ENCODE measurements at places on chromosomes 7 and 10.

DNA sequence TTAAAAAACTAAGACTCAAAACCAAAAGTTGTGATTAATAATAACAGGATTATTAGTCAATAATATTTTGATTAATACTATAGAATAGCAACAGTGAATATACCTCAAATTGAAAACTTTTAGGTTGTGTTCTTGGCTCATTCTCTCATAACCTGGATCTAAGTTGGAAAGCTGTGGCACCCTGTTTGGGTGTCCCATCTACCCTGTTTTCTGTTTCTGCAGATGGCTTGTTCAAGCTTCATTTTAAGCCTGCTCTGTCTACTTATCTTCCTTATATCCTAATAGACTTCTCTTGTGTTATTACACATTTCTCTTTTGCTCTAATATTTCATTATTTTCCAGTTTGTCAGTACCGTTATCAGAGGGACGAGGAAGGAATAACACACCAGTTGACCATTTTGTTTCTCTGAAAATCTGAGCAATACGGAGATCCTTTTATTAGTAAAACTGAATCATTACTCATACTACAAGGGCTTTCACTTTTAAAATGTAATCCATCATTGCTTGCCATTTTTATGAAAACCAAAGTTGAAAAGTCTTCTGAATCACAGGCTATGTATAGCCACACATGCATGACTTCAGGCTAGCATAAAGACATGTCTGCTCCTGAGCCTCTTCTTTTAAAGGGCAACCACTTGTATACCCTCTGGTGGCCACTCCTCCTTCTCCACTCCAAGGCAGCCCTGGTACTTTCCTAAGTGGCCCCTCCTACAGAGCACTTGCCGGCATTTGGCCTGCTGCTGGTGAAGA lies 22.3 kb downstream of the COX15 start:
- no peak for DNase-seq

DNA sequence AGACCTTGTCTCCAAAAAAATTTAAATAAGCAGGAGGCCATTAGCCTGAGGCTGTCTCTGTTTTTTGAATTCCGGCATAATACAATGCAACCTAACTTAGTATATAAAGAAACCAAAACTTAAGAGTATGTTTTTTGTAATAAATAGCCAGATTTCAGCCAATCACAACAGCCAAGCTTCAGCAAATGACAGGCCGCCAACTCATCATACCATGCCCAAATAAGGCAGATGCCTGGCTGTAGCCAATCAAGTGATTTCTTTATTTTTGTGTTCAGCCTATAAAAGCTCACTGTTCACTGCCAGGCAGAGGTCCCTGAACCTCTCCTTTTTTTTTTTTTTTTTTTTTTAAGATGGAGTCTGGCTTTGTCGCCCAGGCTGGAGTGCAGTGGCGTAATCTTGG lies 12.7 kb upstream of the PURB start:
- DNase-seq, result no peak

DNA sequence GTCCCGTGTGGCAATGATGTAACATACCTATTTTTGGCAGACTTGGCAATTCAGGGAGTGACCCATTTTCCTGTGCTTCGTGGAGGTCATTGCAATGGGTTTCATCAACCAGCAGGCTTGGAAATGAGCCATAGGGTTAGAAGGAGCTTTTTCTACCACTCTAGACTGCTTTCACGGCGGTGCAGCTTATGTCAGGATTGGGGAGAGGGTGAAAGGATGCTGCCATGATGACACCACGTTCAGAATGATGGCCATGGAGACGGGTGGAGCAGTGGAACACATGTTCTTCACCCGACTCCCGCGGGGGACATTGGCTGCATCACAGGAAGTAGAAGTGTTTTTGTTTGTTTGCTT lies 220.2 kb downstream of the EMX2 start:
- DNase-seq, result no peak

DNA sequence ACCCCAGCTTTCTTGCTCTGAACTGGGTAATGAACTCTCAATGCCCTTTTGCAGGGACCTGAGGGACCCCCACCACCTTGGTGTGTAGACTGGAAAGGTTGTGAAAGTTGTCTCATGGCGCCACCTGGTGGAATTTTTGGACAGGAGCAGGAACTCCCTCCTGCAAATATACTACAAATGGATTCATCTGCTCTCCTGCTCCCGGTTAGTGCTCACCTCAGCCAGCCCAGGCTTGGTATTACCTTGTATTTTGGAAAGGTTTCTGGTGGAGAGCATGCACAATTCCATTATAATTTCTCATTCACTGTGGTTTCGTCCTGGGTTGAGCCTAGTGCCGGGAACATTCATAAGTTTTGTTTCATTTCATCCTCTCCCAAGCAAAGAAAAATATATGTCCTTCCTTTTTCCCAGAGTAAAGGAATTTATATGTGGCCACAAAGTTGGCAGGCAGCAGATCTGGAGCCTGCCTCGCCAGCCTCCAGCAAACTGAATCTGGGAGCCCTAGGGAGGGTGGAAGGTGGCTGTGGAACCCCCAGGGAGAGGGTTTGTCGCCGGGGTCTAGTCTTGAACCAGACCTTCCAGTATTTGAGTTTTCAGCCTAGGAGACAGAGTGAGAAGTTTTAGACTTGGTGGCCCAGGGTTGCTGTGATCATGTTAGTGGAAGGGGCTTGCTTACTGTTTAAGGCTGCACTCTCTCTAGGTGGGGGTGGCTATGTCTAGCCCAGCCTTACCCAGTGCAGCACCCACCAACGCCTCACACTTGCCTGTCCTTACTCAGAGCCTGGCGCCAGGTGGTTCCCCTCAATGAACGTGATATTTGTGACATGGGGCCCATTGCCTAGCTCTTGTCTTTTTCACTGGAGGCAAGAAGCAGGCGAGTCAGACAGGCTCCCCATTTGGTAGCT lies 9.5 kb downstream of the FAM241B start:
- DNase-seq, result peak; percentile 75

GRCh38 chr10:132468216-132468615 lies 69.4 kb upstream of the INPP5A start:
- DNase-seq, result no peak

DNA sequence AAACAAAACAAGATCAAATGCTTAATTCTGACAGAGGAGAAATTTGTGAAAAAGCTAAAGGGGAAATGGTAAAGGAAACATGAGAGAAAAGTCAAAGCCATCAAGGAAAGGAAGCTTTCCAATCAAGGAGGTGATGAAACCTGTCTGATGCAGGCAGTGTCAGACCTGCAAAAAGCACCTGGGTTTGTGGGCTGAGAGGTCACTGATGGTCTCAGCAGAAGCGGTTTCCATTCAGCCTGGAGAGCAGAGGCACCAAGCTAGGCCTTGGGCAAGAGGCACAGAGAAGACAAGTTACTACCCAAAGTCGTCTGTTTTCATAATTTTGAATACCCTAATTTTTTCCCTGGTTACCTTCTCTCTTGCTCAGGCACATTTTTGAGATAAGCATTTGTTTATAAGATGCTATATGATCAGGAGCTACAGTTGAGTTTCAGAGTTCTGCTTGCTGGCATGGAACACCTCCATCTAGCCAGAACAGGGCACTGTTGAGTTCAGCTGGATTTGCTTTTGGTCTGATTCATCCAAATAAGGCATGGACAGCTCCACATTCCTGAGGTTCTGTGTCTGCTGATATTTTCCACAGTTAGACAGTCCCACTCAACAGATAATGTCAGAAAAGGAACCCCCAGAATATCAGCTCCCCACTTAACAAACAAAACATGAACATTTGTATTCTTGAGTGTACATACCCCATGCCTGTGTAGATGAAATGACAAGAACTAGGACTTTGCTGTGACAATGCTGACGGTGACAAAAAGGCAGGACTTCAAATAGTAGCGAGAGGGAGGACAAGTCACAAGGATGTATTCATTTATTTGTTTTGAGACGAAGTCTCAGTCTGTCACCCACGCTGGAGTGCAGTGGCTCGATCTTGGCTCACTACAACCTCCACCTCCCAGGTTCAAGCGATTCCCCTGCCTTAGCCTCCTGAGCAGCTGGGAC lies 4.9 kb upstream of the PPIA start:
- DNase-seq, result no peak

DNA sequence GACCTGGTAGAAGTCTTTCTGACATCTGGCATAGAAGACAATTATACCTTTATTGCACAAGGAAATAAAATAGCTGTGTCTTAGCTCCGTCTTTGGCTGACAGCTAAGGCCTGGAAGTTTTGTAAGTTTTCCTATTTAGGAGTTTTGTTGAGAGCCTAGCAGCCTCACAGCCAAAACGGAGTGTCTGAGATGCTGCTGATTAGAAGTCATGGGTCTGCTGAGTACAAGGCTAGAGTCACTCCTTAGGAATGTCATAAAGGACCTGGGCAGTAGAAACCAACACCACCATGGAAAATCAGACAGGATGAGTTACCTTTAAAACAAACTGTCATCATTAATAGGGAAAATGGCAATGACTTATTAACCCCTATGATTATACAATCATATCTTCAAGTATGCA lies 442.5 kb downstream of the KCNMA1 start:
- no peak for DNase-seq

DNA sequence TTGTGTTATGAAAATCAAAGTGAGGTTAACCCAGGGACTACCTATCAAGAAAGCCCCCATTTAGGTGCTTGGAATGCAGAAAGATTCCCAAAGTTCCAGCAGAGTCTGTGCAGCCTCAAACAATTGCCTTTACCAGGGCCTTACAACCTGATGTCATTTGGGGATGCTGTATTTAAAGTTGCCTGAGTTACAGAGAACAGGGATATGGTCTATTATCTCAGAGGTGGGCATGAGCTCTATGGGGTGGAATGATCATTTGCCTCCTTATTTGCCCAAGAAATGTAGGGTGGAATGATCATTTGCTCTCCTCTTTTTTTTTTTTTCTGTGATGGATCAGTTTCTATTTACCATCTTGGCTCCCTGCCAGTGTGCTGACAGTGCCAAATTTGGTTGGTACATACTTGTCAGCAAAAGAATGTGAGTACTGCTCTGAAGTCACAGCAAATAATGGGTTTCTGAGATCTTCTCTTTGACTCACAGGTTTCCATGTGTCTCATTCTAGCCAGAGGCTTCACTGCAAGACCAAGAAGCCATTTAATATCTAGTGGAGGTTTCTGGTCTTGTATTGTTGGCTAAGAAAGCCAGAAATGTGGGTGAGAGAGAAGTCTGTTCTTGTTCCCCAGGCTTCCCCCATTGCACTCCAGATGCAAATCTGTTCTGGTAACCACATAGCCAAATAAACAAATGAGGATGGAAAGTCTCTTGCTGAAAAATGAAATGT lies 45.5 kb upstream of the ZNRF2 start:
- no peak for DNase-seq

GRCh38 chr7:87853237-87853864 lies 22.8 kb downstream of the SLC25A40 start:
- no peak for DNase-seq

- no peak for DNase-seq
Observed at GRCh38 chr10:117441812-117442443, 66.7 kb upstream of the PDZD8 start.

DNA sequence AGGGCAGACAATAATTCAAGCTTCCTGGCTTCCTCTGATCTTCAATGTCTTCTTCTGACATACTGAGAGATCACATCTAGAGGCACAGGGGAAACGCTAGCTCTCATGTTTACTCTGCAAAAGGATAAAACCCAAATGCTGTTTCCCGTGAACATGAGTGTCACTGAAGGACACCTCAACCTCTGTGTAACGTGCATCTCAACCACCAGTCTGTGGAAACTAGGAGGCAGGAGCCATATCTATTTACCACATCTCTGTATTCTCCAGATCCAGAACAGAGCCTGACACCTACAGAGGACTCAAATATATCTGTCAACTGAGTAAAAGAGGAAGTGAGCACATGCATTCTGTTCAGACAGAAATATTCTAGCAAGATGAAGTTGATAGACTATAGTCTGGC lies 140.3 kb upstream of the TARP start:
- no peak for DNase-seq

- DNase-seq, result peak; percentile 32
Observed at GRCh38 chr7:28272461-28272877, 91.9 kb upstream of the JAZF1 start.

DNA sequence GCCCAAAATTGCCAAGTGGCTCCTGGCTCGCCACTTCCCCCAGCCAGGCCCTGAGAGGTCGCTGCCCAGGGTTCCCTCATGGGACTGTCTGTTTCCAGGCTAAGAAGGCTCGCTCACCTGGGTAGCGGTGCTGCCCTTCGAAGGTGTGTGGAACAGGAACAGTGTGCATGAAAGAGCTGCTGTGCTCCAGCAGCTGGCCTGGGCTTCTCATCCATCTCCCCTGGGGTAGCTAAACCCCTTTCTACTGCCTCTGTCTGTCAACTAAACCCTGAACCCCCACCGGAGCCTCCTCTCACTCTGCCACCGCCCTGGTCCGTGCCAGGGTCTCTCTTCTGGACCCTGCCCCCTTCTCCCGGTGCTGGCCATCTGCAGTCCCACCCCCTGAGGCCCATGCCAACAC lies 152.9 kb downstream of the EBF3 start:
- no peak for DNase-seq
